Myometrial cell (primary cell): ENCODE measurements at places on chromosomes 2 and 18. TPM values are rescaled to one million over a fixed set of nuclear protein-coding genes. Genes with fewer than 3 reads are reported as not detected.

The MBOAT2 gene
- total RNA-seq: 27.8 and 31.1 TPM in 2 replicates

The DOK6 gene
- total RNA-seq: under 0.01 TPM in 2 replicates

The MGAT5 gene
- total RNA-seq: 19.3 and 41.8 TPM in 2 replicates

The NXPH2 gene
- total RNA-seq: not detected in 2 replicates

The SGO2 gene
- 9.8 and 17.0 TPM in 2 replicates for total RNA-seq

The UGT1A10 gene
- total RNA-seq: not detected in 2 replicates

The ANKRD30B gene
- total RNA-seq: not detected in 2 replicates

The GALNT13 gene
- total RNA-seq: 0.18 and 1.7 TPM in 2 replicates

The GKN2 gene
- total RNA-seq: not detected in 2 replicates
